Activated T-helper 9 cell treated with anti-CD3 and anti-CD28 coated beads, Interleukin-2, amount 50 U/mL, for 16 hours (primary cell): ENCODE measurements at places on chromosomes 7 and 10.

DNA sequence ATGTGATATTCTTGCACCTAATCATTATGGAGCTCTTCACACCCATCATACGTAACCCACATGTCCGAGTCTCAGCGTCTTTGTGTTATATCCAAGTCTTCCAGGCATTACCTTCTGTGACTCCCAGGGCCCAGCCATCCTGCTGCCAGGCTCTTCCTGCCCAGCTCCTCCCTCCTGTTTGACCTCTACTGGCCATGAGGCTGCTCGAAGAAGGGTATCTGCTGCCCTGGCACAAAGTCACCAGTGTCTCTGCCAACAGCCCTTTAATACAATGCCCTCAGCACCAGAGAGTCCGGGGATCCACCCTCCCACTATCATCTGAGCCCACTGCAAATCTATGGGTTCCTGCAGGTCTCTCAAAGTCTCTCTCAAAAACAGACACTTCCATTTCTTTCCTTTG is 65.3 kb upstream of the WAC start:
- no peak for DNase-seq

DNA sequence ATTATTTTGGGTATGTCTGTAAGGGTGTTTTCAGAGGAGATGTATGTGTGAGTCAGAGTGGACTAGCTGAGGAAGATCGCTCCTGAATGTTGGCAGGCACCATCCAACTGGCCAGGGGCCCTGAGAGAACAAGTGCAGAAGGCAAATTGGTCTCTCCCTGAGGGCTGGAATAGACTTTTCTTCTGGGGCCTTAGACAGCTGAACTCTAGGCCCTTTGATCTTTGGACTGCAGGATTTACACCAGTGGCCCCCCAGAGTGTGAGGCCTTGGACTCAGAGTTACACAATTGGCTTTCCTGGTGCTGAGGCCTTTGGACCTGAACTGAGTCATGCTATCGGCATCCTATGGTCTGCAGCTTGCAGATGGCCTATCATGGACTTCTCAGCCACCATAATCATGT is 217.2 kb downstream of the REEP3 start:
- DNase-seq: no peak

- DNase-seq: no peak
These were observed 177.6 kb downstream of the GALNT11 start for GRCh38 chr7:152203095-152203494.

DNA sequence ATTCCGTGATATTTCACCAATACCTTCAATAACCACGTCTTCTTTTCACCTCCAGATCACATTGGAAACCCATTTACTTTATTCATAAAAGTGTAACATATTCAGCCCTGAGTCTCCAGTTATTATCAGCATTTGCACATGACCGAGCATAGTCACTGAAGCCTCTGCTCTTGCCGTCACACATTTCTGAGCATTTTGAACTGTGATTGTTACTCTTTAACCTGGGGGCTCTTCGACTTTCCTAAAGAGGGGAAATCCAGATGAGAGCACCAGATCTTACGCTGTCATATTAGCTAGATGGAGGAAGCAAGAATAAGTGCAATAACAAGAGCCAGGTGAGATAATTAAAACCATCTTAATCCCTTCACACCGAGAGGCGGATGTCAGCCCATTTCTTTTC is 260.0 kb upstream of the NRP1 start:
- no peak for DNase-seq

DNA sequence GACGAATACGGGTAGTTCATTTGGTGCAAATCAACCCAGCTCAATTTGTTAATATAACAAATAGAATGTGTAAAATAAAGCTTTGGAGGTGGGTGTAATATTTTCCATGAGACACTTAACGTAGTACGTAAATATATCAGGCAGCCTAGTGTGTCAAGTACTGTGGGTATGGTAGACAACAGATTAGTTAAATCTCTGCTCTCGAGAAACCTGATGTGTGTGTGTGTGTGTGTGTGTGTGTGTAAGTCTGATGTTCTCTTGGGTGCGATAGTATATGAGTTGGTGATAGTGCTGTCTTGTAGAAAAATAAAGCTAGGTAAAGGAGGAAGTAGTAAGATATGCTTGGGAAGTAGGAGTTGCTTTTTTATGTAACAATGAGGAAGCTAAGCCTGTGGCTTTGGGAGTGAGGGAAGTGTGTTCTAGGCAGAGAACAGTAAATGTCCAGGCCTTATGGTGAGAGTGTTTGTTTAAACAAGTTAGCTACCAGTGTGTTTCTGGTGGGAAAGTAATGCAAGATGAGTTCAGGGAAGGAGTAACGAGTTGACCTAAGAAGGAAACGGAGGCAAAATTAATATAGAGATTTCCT is 26.1 kb downstream of the WAC start:
- DNase-seq: no peak

- no peak for DNase-seq
These were observed 1.6 kb downstream of the EXOSC1 start for GRCh38 chr10:97444212-97444611.

GRCh38 chr7:7201578-7202374 is 19.4 kb downstream of the C1GALT1 start:
- DNase-seq: peak; percentile 10

GRCh38 chr7:100093054-100093453 is 4.3 kb downstream of the COPS6 start:
- DNase-seq: no peak

- DNase-seq: no peak
These were observed 36.6 kb downstream of the BNIP3 start for GRCh38 chr10:131944976-131945695.

GRCh38 chr7:18890885-18891621 is 226.4 kb downstream of the TWIST1 start:
- no peak for DNase-seq

- no peak for DNase-seq
These were observed 146.7 kb upstream of the SP4 start for GRCh38 chr7:21281193-21281592.

- no peak for DNase-seq
These were observed 198.0 kb downstream of the PHF14 start for GRCh38 chr7:11171569-11172192.

GRCh38 chr7:90334193-90334843 is 12.2 kb upstream of the GTPBP10 start:
- no peak for DNase-seq

GRCh38 chr10:78596556-78596955 is 472.2 kb upstream of the ZMIZ1 start:
- DNase-seq: no peak

GRCh38 chr10:123554656-123555055 is 111.5 kb upstream of the GPR26 start:
- DNase-seq: no peak

- no peak for DNase-seq
These were observed 108.5 kb downstream of the CFTR start for GRCh38 chr7:117588352-117588794.

GRCh38 chr7:29315122-29315891 is 120.7 kb downstream of the CHN2 start:
- no peak for DNase-seq

DNA sequence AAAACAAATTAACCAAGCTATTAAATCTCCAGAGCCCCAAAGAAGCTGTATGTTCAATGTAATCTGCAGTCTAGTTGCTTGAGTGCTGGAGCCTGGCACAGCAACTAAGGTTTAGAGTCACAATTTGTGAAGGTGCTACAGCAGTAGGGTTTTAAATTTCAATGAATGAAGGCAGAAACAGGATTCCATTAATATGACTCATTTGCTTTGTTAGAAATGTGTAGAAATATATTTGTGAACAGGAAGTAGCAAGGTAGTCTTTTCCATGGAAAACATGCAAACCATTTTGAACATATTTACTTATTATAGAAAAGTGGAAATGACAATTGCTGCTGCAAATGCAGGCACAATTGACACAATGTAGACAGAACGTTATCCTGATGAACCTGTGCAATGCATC is 149.0 kb upstream of the STEAP4 start:
- DNase-seq: no peak

DNA sequence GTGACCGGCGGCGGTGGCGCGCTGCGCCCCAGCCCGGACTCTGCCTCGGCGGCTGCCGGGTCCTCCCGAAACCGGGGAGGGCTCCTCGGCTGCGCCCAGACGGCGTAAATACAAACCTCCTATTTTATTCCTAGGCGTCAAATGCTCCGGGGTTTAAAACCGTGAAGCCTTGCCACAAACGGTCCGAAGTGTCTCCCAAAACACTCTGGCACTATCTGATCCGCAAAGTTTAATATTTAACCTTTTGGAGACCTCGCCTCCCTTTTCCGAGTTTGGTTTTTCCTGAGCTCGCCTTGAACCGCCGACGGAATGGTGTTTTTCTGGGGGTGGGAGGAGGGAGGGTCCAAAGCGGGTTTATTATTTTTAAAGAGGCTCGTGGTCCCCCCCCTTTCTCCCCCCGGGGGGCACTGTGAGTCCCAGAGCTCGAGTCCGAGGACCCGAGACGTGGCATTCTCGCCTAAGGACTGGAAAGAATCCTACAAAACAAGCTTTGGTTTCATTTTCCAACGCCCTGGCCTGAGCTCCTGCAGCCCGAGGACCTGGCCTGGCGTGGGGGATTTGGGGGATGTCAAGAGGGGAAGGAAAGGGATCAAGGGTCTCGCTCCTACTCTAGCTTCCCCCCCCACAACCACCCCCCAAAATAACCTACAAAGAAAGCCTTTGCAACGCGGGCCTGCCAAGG is 1.8 kb downstream of the TNRC18 start:
- DNase-seq: no peak

GRCh38 chr10:94409021-94409657 is 6.8 kb downstream of the TBC1D12 start:
- DNase-seq: no peak

GRCh38 chr10:112218960-112219359 is 35.4 kb upstream of the GPAM start:
- no peak for DNase-seq

DNA sequence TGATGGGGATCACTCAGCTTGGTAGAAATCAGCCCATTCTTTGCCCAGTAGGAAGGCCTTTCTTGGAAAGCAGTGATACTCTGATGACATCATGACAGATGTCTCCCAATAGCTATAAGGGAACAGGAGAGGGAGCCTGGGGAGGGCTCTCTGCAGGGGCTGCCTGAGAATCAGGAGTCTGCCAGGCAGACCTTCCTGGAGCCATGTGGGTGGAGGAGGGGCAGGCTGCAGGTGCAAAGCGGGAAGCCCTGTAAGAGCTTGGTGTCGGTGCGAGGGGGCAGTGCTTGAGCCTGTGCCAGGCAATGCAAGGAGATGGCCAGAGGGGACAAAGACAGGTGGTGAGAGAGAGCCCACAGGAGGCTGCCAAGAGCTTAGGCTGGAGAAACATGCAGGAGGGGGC is 5.0 kb upstream of the TNS3 start:
- DNase-seq: no peak

DNA sequence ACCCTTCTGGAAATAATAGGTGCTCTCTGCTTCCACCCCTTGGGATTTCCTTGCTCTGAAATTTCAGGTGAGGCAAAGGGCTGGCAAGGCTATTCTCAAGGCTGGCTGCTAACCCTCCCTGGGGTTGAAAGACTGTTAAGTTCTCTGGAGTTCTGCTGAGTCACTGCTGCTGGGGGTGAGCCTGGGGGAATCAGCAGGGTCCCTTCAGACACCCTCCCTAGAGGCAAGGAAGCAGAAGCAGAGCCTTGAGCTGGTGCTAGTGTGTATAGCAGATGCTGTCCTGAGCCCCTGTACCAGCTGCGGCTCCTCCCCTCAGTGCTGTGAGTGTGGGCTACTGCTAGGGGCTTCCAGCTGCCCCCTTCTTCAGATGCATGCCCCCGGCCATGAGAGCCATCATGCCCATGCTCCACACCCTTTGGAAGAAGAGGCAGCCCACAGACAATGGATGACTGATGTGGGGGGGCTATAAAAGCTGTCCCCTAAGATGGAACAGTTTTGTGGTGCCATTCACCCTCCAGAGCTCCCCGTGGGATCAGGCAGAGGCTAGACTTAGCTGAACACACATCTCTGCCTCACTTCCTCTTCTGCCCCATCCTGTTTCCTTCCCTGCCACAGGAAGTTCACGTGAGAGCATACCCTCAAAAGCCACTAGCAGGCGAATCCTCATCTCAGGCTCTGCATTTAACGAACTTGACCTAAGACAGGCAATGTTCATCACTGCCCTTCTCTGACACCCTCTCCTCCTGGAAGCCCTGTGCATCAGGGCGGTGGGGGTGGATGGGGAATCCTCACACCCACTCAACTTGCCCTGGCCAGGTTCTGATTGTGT is 91.8 kb downstream of the SH3PXD2A start:
- DNase-seq: no peak

- DNase-seq: no peak
These were observed 6.3 kb downstream of the RSBN1L start for GRCh38 chr7:77702513-77702912.

- no peak for DNase-seq
These were observed 81.9 kb upstream of the ZNF800 start for GRCh38 chr7:127474457-127474856.

DNA sequence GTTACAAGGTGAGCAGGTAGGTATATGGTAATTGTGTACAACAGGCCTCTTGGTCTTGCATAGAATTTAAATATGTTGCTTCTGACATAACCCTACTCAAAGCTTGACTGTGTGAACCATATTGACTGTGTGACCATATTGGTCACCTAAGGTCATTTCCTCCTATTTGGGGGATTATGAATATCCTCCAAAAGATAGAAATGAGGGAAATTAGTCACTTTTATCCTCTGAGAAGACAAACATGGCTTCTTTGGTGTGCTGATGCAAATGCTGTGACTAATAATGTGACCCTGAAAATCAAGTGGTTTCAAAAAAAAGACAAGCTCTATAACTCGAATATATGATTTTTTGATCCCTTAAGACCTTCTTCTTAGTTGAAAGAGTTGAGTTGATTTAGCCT is 27.9 kb downstream of the IFIT5 start:
- DNase-seq: no peak

GRCh38 chr7:84705706-84706105 is 481.1 kb downstream of the SEMA3D start:
- DNase-seq: no peak

DNA sequence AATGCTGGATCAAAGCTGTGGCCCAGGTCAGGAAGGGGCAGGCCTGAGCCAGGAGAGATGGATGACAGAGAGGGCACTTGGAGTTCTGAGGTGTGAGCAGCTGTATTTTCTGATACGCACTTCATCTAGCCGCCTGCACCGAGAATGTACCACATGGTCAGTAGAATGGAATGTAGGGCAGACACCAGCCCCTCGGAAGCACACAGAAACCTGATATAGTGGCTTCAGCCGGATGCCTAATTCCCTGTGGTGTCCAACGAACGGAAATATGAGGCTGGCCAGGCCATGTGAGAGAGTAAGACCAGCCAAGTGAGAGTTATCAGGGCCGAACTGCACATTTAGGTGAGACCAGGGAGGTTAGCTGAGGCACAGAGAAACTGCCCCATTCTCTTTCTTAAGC is 46.7 kb upstream of the PLCE1 start:
- no peak for DNase-seq
